ENCODE measurements at places on chromosomes 11 and 22.
A peak's percentile ranks its signal among the peaks of the same experiment; 100 is the strongest.

- DNase-seq, result no peak
Measured at GRCh38 chr11:71449596-71449995, 1.4 kb upstream of the DHCR7 start.

- no peak for DNase-seq
Measured at GRCh38 chr22:20919718-20920117, 2.5 kb downstream of the CRKL start.

GRCh38 chr11:79834015-79834414, 393.2 kb upstream of the TENM4 start:
- no peak for DNase-seq

DNA sequence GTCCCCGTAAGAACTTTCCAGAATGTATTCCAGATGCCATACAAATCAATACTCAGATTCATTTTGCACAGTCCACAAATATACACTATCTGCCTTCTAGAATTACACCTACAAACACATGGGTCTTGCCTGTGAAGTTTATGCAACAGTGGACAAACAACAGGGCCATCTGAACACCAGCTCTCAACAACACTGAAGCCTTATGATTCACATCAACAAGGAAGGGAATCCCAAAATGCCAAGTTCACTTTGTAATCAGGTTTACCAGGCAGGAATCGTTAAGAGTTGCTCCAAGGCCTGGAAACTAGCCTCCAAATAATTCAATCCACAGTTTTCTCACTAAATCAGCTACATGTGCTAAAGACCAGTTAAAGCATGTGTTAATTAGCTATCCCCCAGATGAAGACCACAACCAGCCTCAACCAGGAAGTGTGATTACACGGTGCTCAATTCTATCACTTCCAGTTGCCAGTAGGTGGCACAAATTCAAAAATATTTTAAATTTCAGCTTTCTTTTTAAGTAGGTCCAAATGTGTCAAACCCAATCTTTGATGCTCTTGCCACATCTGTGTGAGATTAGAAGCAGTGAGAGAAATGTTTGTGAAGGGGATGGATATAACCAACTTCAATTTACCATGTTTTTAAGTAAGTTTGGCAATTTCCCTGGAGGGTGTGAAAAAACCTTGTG, 139.1 kb upstream of the BDNF start:
- DNase-seq, result no peak

DNA sequence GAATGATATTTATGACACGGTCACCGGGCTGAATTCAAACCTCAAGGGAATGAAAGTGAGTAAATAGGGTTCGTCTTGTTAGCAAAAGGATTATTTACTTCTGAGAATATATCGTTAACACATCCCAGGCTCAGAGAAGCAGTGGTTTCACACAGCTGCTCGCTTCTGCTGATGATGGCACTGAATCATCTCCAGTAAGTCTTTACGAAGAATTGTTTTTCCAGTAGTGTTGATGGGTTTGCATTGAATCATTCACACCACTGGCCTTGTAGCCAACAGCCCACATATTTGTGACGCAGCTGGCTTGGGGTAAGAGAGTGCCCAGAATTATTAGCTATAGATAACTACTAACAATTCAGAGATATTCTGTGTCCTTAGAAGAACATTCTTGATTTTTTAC, 236.3 kb downstream of the CADM1 start:
- no peak for DNase-seq

GRCh38 chr11:130157101-130157500, 2.5 kb upstream of the ST14 start:
- no peak for DNase-seq

DNA sequence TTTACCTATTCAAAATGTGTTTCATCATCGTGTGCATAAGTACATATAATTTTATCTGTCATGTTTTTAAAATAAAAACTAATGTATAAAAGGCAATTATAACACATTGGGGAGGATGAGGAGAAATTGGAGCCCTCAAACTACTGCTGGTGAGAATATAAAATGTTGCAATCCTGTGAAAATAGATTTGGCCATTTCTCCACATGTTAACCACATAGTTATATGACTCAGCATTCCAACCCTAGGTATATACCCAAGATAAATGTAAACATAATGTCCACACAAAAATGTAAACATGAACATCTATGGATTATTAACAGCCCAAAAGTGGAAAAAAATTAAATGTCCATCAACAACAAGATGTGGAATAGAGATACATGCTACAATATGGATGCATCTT, 928.0 kb upstream of the FAT3 start:
- no peak for DNase-seq

GRCh38 chr11:1574238-1574932, 2.3 kb upstream of the DUSP8 start:
- peak; percentile 26 for DNase-seq

DNA sequence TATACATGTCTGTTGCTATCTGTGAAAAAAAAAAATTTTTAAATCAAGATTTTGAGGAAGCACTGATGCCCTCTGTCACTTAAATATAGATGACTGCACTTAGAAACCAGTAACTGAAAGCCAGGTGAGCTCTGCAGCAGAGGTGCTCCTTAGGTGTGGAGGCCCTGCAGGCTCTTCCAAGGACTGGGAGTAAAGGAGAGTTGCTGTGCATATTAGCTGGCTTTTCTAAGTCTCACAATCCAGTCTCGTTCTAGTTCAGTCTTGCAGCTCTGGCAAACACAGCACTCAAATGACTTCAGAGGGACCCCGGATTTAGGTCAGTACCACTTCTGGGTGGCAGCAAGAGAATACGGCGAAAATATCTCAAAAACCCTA, 61.0 kb downstream of the LARGE2 start:
- no peak for DNase-seq

DNA sequence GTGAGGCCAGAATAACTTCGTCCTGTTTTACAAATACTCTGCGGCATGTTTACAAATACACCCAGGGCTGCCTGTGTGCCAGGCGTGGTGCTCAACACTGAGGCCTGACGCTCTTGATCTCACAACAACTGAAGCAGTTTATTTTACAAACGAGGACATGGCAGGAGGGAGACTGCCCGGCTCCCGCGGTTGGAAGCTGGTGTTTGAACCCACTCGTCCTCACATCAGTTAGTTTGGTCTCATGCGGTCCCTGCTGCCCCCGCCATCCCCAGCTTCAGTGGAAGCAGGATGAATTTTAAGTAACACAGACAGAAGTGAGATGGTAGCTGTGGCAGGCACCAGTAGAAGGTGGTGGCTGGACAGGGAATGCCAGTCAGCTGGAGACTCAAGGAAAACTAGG, 16.4 kb downstream of the KIAA0930 start:
- DNase-seq, result no peak

DNA sequence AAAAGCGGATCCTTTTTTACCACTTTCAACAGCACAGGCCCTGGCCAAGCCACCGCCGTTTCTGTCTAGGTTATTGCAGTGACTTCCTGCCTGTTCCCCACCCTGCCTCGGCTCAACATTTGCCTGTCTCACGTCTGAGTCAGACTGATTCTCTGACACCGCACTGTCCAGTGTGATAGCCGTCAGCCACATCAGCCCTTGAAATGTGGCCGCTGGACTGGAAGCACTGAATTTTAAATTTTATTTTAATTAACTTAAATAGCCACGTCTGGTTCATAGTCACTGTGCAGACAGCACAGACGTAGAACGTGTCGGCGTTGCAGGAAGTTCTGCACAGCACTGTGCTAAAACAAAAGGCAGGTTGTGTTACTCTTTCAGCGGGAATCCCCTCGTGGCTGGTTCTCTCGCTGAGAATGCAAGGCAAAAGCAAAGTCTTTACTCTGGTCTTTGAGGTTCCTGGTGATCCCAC, 56.3 kb upstream of the ADSL start:
- peak; percentile 24 for DNase-seq

- no peak for DNase-seq
Measured at GRCh38 chr22:31142285-31142684, 2.0 kb upstream of the PLA2G3 start.

GRCh38 chr22:47618180-47619010, 855.9 kb downstream of the TBC1D22A start:
- no peak for DNase-seq

GRCh38 chr11:34623463-34623862, 2.6 kb downstream of the EHF start:
- DNase-seq, result no peak

DNA sequence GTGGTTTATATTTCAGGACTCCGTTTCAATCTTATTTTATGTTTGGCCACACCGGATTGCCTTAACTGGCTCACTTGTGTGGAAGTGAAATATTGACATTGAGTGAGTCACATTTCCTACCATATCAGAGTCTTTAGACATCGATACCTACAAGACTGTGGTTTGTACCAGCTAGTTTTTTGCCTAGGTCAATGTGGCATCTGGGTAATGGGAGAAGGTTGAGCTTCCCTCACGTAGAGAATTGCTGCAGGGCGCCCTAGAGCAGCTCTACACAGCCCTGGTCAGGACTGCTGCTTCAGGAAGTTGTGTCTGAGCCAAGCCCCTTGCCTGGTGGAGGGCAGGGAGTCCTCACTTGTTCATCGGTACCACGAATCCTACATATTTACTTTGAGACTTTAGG, 1.6 kb downstream of the GRAMD1B start:
- no peak for DNase-seq

DNA sequence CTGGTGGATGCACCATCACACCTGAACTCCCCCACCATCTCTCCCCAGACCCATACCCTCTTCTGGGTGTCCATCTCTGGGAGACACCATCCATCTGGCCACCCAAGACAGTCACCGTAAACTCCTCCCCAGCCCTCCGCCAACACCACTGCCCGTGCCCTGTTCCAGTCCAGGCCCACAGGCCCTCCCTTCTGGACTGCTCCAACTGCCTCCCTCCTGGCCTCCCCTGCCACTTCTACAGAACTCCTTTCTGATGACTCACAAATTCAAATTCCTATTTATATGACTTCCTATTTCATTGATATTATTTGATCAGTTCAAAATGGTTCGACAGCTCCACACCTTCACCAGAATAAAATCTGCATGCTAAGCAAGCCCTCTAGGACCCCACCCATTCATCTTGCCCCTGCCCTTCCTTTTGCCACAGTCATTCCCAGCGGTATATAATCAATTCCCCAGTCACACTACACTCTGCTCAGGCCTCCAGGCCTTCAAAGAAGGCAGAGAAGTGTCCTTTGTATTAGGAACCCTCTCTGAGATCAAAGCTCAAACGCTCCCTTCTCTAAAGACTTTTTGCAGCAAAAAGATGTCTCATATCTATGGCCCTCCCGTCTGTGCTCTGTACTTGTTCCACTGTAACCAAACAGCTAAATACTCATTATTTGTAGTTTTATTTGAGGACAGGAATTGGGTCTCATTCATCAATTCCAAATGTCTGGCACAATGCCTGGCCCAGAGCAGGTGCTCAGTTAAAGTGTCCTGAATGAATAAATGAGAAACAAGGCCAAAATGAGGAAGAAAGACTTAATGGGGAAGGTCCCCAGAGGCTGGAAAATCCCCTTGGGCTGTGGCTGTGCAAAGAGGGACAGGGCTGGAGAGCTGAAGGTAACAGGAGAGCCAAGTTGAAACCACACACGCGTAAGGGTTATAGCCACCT, 29.0 kb downstream of the MYH9 start:
- DNase-seq, result no peak

GRCh38 chr11:110242746-110243145, 53.7 kb downstream of the RDX start:
- DNase-seq, result no peak

DNA sequence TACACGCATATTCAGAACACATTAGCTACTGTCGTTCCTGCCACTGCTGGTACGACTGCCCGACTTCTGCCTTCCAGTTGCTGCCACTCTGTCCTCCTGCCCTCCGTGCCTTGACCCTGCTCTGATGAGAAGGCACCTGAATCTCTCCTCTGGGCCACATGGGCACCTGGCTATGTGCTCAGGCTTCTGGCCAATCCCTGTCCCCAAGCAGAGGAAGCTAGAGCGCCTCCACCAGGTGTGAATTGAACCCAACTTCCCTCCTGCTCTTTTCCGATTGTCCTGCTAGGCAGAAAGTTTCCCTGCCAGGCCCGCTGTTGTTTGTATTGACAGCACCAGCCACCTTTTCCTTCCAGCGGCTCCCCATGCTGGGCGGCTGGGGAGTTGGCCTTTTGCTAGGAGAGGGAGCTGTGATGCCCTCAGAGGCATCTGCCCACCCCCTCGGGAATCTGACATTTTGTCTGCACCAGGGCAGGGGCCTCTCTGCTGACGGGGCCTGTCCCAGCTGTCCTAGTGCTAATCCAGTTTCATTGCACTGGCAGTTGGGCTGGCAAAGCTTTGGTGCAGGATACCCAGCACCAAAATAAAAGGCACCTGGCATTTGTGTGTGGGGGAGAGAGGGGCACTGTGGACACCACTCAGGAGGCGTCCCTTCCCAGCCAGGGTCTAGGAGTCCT, 118.0 kb downstream of the GRIK4 start:
- DNase-seq, result no peak

- DNase-seq, result no peak
Measured at GRCh38 chr11:4105916-4106315, 11.3 kb downstream of the RRM1 start.

DNA sequence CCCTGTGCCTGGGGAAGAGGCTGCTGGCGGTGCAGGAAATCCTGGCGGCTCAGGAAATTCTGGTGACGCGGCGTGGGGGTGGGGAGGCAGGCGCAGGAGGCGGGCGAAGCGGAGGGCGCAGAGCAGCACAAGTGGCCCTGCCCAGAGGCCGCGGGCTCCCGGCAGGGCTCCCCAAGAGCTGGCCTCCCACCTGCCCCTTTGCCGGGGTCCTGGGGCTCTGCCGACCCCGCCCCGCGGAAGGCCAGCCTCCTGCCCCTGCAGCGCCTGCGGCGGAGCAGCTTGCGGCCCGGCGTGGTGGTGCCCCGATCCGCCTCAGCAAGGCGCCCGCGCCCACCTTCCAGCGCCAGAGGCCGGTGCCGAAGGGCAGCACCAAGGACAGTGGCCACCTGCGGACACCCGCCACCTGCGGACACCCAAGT, 100.2 kb upstream of the OR4C13 start:
- no peak for DNase-seq

GRCh38 chr11:14259186-14259784, 99.7 kb downstream of the RRAS2 start:
- DNase-seq, result no peak

GRCh38 chr11:75302371-75302770, 49.1 kb downstream of the ARRB1 start:
- DNase-seq, result no peak

DNA sequence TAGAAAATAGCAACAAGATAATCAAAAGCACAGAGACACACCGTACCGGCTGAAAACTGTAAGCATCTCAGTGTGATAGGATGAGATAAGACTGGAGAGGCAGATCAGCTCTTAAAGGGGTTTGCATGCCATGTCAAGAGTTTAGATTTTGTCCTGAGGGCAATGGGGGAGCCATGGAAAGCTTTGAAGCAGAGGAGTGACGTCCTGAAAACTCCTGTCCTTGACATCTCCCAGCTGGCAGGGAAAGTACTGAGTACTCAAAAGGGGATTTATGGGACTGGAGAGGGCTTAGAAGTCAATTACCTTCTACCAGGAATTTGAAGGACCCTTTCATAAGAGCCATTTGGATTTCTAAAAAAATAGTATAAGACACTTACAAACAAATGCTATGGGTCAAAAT, 420.5 kb upstream of the NARS2 start:
- no peak for DNase-seq

All from stimulated activated CD4-positive, alpha-beta T cell treated with anti-CD3 and anti-CD28 coated beads, Interleukin-15, amount 100 ng/mL, for 48 hours (primary cell).